ENCODE measurements at places on chromosomes 11 and 22.

GRCh38 chr11:118657238-118657637 lies 22.2 kb downstream of the TREH start:
- DNase-seq, result no peak

DNA sequence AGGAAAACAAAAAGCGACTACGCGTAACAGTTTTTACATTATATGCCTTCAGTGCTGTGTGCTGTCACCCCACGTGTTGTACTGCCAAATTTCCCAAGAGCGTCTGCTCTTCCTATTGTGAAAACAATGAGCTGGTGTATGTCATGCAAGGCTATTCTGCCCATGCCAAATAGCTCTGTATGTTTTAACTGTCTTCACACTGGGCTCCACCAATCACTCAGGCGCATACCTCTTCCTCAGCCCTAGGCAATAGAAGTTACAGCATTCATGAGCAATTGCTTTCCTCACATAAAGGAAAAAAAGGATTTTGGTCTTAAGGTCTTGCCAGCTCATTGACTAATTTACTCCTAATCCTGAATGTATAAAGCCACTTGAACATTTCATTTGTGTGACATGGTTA lies 606.8 kb downstream of the NTM start:
- DNase-seq, result peak; percentile 72

GRCh38 chr22:19867617-19868016 lies 12.9 kb upstream of the GNB1L start:
- DNase-seq, result no peak

DNA sequence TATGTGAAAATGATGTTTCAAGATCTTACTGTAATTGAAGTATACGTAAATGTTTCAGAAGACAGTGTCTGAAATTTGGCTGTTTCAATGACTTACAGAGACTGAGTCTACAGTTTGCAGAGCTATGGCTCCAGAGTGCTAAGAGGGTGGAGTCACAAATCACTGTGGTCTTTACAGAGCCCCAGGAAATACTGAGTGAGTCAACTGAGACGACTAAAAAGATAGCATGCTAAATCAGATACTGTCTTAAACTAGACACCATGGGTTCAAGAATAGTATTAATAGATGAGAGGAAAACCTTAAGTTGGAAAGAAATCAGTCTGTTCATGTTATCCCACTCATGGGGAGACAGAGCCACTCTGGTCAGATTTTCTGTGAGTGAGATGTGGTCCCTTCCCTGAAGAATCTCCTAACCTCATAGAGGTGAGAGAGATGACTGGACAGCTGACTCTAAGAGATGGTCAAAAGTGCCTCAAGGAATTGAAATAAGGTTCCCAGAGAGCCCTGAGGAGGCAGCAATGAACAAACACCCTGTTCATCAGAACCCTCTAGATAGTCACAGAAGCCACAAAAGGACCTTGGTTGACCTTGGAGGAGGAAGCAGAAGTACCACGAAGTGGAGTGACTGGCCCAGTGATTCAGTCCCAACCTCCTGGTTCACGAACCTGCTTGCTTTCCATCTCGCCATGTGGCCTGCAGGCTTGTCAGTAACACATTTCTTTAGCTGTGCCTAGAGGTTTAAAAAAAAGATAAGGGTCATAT lies 30.2 kb downstream of the C11orf91 start:
- peak; percentile 44 for DNase-seq

DNA sequence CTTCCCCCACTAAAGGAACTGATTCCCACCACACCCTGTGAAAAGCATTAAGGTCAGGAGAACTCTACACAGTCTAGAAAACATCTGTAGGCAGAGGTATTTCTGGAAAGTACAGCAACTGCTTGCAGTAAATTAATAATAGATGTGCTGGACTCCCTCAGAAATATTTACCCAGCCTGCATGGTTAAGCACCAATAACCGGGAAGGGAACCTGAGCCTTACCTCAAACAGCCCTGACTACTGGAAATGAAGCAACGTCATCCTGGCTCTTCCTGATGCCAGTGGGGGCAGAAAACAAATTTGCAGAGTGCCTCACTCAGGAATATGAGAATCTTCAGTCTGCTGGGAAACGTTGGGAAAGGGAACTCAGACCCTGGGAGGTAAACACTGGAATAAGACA lies 318.1 kb downstream of the TENM4 start:
- peak; percentile 81 for DNase-seq

- DNase-seq, result no peak
These were observed 485 bp downstream of the KCNJ4 start for GRCh38 chr22:38454353-38455075.

- peak; percentile 7 for DNase-seq
These were observed 724.2 kb downstream of the NTM start for GRCh38 chr11:132094598-132094997.

GRCh38 chr22:46632646-46633249 lies 12.6 kb downstream of the GRAMD4 start:
- DNase-seq, result no peak

GRCh38 chr11:36345084-36345511 lies 49.0 kb downstream of the PRR5L start:
- peak; percentile 53 for DNase-seq

DNA sequence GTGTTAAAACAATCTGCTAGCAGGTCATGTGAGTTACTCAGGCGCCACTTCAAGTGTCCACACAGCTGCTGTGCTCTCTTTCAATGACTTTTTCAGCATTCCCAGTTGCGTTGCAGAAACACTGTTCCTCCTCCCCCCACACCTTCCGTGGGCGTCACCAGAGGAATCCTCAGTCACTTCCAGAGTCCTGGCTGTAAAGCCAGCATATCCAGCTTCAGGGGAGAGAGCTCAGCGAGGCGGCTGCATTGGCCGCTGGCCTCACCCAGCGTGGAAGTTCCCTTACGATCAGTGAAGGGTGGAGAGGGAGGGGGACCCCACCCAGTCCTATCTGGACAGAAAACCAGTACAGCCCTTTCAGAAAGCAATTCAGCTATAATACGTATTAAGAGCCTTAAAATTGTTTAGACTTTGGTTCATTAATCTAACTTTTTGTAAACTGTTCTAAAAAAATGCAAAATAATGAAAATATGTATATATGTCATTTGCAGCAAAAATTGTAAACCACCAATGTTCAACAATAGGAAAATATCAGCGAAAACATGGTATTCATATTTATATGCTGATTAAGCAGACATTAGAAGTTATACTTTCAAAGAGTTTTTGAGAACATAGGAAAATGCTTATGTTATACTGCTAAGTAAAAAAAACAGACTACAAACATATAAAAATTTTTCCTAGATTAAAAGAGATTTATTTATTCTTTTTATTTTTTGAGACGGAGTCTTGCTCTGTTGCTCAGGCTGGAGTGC lies 2.8 kb upstream of the ANO9 start:
- peak; percentile 60 for DNase-seq

GRCh38 chr11:132528181-132528580 lies 1004.1 kb downstream of the OPCML start:
- DNase-seq, result no peak

DNA sequence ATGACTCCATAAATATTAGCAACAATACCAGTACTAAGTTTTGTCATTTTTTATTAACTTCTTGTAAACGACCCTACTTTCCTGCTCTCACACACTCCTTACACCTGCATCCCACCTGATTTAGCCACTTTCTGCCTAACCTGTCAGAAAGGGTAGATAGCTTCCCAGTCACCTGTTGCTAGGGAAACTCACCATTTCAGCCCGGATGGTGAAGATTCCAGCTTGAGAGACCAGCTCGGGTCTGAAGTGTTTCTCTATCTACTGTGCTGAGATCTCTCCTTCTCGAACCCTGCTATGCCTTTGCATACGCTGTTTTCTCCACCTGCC lies at the start of gene PARVG:
TSS of gene PARVG (plus strand) at position 220 of the 327 bp plus-strand sequence. CDS start 2,405 bp downstream, outside the sequence.
- no peak for DNase-seq

- DNase-seq, result peak; percentile 23
These were observed 451.3 kb downstream of the TBC1D22A start for GRCh38 chr22:47213571-47214230.

DNA sequence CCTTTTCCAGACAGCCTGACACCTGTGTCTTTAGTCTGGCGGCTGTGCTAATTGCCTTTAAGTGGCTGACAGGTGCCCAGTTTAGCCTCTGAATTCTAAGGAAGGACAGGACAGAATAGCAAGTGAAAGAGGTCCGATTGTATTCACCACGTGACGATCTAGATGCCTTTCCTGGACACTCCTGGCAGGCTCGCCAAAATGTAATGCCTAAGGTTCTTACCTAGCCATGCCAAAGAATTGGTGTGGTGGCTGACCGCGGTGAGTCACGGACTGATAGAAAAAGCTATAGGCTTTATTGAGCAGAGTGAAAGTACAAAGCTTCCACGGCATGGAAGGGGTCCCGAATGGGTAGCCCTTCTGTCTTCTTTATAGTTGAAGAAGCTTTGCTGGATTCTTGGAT lies 26.7 kb downstream of the ANKRD42 start:
- DNase-seq, result no peak

DNA sequence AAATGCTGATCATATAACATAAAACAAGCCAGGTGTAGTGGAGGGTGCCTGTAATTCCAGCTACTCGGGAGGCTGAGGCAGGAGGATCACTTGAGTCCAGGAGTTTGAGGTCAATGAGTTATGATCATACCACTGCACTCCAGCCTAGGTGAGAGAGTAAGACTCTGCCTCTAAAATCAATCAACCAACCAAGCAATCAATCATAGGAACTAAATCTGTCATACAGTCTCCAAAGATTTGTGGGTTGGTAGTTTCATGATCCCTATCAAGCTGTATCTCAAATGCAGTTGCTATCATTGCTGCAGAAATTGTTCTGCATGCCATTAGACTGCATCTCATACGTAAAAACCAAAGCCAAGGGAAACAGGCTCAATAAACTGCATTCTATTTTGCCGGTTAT lies 33.1 kb downstream of the NARS2 start:
- no peak for DNase-seq

DNA sequence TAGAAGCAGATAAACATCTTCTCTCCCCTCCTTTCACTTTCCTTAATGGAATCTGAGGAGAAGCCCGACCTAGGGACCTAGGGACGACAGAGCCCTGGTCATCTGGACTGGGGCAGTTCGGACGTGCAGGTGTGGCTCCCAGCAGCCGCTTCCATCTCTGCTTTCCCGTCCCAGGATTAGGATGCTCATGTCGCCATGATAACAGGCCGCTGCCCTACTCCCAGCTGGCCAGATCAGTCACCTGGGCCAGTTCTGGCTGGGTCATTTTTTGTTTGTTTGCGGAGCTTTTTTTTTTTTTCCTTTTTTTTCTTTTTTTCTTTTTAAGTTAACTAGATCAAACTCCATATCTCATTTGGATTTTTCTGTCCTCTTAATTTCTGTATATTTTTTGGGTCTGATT lies 166.3 kb upstream of the TTC12 start:
- DNase-seq, result no peak

DNA sequence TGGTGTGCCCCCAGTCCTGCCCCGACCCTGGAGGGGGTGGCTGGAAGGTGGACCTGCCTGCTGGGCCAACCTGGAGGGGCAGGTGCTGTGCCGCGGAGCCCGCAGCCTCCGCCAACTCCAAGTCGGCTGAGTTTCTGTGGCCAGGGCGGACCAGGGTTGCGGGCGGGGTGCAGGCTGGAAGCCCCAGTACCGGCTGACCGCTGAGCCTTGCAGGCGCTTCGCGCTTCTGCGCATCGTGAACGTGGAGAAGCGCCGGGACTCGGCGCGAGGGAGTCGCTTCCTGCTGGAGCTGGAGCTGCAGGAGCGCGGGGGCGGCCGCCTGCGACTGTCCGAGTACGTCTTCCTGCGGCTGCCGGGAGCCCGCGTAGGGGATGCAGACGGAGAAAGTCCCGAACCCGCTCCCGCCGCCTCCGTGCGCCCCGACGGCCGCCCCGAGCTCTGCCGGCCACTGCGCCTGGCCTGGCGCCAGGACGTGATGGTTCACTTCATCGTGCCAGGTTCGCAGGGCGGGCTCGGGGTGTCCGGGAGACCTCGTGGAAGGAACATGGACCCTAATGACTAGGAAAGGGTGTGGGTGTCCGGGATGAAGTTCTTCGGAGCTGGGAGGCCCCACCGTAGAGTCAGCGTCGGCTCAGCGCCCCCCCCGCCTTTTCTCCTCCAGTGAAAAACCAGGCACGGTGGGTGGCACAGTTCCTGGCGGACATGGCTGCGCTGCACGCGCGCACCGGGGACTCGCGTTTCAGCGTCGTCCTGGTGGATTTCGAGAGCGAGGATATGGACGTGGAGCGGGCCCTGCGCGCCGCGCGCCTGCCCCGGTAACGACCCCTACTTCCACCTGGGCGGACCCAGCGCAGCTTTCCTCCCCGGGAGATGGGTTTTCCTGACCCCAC lies 10.2 kb downstream of the B4GALNT4 start:
- no peak for DNase-seq

GRCh38 chr11:62416596-62416995 lies 2.2 kb upstream of the SCGB1A1 start:
- peak; percentile 31 for DNase-seq

- no peak for DNase-seq
These were observed 51.0 kb downstream of the ANO1 start for GRCh38 chr11:70129051-70129592.

DNA sequence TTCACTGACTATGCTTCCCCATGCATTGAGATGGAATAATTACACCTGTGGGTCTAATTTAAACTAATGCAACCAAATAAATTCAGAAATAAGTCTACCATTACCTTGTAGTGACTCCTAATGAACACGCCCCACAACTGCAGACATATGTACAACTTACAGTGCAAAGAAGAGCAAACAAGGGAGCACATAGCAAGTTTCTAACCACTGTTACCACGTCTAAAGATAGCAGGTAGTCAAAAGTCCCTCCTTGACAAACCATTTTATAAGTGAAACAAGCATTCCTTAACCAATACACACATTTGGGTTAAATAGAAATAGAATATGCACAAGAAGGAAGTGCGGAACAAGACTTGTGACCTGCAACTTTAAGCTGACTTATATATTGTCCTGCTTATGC lies 20.6 kb downstream of the PHF21A start:
- no peak for DNase-seq

DNA sequence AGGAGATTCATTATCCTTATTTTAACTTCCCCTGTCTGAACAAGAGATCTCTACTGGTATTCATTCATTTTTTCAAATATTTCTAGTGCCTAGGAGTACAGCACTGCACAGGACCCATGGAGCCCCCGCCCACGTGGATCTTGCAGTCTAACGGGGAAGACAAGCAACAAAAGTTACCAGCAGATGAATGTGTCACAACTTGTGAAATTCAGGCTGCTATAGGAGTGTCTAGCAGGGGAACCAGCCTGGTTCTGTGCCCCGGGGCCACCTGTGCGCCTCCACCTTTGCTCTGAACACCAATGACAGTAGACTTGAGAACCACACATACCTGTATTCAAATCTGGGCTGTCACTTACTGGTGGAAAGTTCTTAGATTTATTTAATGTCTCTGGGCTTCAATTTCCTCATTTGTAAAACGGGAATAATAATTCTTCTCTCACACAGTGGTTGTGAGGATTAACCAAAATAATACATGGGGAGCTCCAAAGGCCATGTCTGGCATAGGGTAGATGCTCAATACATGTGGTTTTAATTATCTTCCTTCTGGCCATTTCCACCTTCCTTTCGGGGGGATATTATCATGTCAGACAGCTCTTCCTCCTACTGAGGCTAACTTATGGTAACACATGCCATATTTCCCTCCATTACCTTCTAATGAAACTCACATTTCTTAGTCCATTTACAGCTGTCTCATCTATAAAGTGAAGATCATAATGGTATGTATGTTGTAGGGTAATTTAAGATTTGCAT lies 17.8 kb downstream of the POU2AF1 start:
- no peak for DNase-seq

- peak; percentile 23 for DNase-seq
These were observed 152.8 kb downstream of the CHST1 start for GRCh38 chr11:45512471-45513148.

- DNase-seq, result no peak
These were observed 111.0 kb downstream of the CHST1 start for GRCh38 chr11:45554230-45554967.

- DNase-seq, result no peak
These were observed 1.7 kb upstream of the TSSC4 start for GRCh38 chr11:2398664-2399355.

- no peak for DNase-seq
These were observed 2.6 kb downstream of the LIPT2 start for GRCh38 chr11:74490941-74491340.

Data from kidney tubule cell (primary cell).